Stimulated activated CD4-positive, alpha-beta T cell treated with anti-CD3 and anti-CD28 coated beads, Interleukin-1b, Interleukin-23, amount 100 ng/mL, for 4 hours (primary cell): ENCODE measurements at places on chromosomes 6 and 20.

DNA sequence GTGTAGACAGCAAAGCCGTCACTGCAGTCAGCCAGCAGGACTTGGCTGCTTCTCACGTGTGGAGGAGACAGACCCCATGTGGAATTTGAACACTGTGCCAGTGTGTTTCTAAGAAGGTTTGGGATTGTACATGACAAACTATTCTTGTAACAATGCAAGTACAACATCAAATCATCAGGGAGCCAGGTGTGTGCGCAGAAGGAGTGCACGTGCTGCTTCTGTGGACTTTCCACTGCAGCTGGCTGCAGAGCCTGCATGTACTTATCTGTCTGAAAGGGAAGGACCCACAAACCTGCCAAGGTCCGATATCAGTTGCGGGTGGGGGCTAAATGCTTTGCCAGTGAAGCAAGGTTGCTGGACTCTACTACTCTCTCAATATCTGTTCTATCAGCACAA, 211.6 kb downstream of the WDR27 start:
- DNase-seq, result no peak

DNA sequence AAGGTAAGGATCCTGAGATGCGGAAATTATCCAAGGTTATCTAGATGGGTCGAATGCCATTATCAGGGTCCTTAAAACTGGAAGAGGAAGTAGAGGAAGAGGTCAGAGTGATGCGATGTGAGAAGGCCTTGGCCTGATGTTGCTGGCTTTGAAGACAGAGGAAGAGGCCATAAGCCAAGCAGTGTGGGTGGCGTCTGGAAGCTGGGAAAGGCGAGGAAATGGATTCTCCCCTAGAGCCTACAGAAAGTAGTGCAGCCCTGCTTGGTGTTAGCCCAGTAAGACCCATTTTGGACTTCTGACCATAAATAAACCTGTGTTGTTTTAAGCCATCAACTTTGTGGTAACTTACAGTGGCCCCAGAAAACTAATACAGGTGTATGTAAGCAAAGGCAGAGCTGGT, 2.0 kb downstream of the SRXN1 start:
- no peak for DNase-seq

GRCh38 chr6:100232781-100233573, 231.7 kb downstream of the SIM1 start:
- DNase-seq, result no peak

DNA sequence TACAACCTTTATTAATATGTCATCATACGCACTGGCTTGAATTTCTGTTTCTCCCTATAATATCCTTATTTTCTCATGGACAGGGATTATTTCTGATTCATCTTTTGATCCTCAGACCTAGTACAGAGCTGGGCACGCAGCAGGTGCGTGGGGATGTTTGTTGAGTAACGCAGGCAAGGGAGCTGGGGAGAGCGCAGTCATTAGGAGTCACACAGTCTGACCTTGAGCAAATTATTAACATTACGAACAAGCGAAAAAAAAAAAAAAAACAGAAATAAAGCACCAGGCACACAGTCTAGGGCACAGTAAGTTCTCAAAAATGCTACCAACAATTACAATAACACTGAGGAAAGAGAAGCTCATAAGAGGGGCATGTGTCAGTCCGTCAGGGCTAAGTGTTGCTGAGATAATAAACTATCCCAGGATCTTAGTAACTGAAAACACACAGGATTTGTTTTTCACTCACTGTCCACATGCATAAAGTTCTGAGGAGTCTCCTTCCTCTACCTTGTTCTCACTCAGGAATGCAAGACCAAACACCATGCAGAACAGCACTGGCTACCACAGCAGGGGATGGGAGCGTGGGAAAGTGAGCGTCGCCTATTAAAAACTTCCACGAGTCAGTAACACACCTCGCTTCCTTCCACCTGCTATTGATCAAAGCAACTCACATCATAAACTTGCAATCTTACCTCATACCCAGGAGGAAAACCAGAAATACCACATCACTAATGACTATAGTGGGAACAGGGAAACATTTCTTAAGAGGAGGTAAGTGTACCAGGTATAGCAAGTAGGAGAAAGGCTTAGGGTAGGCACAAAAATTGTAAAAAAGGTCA, 56.9 kb downstream of the PDE10A start:
- DNase-seq, result no peak
